Vagina (tissue), 2 donors: ENCODE measurements at places on chromosomes 12 and 14.

DNA sequence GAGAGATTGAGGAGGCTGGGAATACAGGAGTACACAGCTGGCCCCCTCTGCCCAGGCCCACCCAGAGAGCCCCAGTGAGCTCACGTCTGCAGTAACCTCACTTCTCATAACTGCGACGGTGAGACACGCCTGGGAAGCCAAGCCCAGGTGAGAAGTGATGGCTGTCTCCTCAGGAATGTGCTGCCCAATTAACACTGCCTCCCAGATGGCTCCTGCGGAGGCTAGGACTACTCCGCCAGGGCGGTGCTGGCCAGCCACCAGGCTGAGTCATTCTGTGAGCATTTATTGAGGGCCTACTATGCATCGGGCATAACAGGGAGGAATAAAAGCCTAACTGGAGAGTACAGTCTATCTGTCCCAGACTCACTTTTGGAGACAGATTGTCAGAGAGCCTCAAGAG is 9.3 kb upstream of the TMEM106C start:
- DNase-seq = no peak

DNA sequence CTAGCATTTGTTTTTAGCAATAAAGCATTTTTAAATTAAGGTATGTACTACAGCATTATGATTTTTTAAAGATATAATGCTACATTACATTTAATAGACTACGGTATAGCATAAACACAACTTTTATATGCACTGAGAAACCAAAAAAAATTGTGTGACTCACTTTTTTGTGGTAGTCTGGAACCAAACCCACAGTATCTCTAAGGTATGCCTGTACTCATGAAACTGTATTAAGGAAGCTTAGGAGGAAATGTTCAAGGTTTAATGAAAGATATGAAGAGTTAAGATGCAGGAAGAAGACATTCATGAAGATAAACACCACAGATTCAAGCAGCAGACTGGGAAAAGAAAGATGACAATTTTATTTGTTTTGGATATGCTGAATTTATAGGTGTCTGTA is 51.7 kb downstream of the PPP1R12A start:
- DNase-seq = no peak

- DNase-seq = no peak
These were observed 17.4 kb downstream of the PLXNC1 start for GRCh38 chr12:94165670-94166364.

- DNase-seq = no peak
These were observed 19.6 kb upstream of the ATP5MC2 start for GRCh38 chr12:53695152-53696145.
